ENCODE measurements at places on chromosomes 2 and 18.

- no peak for DNase-seq
These were observed 3.5 kb upstream of the CROCC2 start for GRCh38 chr2:240902615-240903041.

DNA sequence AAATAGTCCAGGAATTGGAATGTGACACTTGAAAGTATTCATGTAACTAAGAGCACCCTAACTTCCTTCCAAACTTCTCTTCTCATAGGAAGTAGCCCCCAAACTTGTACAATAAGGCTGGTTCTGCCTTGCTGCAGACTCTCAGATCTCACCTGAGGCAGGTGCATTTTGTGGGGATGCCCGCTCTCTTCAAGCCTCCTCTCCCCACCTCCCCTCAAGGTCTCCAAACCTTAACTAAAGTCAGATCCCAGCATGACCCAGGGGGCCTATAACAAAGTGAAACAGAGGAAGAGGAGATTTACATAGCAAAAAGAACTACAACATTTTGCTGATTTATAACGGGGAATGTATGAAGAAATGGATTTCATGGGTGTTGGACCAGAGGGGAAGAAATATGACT lies 23.6 kb downstream of the CDKL4 start:
- no peak for DNase-seq

DNA sequence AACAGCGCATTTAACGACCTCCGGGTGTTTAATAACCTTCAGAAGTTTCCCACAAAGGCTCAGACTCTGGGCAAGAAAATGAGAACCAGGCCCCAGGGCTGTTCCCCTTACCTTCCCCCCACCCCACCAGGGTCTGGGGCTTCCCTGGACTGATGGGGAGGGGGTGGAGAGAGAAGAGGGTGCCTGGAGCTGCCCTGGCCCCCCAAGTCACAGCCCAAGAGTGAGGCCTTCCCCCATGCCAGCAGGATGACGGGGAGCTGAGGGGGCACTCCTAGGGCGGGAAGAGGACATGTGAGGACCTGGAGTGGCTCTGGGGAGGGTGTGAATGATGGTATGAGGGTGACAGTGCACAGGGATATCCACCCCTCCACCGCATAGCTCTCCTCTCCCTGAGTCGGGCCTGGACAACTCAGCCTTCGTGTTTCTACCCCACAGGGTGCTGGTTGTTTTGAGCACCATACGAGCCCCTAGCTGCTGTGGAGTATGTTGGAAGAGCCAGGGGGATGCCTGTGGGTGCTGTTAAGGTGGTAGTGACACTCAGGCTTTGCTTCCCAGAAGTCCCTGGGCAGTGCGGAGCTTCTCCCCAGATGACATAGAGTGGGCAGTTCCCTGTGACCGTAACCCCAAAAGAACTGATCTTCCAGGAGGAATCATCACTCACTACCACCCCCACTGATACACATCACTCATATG lies 3.9 kb downstream of the PKDCC start:
- DNase-seq = no peak

GRCh38 chr18:44723411-44723810 lies 42.7 kb downstream of the SETBP1 start:
- no peak for DNase-seq

GRCh38 chr18:77262643-77263465 lies 13.2 kb downstream of the GALR1 start:
- DNase-seq = no peak

DNA sequence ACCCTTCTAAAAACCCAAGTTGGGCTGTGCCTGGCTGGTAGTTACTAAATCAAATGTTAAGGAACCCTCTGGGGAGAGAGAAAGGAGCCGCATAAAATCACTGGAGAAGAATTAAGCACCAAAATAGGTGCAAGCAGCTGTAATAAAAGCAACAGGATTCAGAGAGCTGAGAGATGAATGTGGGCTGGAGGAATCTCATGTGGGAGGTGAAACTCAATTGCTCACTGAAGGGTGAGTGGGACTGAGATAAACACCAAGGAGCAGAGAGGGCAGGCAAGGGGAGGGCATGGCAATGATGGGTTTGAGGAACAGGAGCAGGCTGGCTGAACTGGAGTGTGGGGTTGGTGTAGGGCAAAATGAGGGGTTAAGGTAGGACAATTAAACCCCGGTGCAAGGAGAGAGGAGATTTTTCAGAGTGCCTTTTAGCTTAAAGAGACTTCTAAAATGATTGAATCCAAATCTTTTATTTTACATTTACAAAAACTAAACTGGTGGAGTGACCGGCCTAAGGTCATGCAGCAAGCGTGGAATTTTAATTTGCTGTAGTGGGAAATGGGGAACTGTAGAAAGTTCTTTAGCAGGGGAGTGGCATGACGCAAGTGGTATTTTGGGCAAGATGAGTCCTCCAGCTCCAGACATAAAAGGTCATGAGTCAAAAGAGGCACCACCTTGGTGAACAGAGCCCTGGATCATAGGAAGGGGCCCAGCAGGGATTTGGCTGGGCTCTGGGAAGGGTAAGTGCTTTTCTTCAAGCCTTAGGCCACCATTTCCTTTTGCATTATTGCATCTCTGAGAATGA lies 10.5 kb downstream of the PLB1 start:
- DNase-seq = no peak

GRCh38 chr2:158559252-158559651 lies 102.5 kb downstream of the PKP4 start:
- no peak for DNase-seq

GRCh38 chr2:214193943-214194342 lies 216.9 kb upstream of the VWC2L start:
- DNase-seq = no peak

GRCh38 chr2:7281231-7282201 lies 364.3 kb downstream of the RNF144A start:
- no peak for DNase-seq

- no peak for DNase-seq
These were observed 1.1 kb downstream of the EFHD1 start for GRCh38 chr2:232634206-232635150.

DNA sequence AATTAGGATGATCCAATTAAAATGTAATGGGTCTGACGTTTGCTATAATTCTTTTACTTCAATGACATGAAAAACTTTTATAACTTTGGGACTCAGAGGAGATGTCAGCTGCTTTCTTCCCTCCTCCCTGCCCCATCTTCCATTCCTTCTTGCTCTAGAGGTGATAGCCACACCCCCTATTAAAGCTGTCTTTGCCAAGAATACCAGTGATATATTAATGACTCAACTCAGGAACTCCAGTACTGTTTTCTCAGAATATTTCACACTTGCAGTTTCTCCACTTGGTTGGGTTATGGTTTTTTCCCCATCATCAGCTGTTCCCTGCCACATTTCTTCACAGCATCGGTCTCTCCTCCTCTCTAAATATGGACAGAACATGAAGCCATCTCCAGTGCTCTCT lies 184.0 kb downstream of the KCNE4 start:
- DNase-seq = no peak

- no peak for DNase-seq
These were observed 326.9 kb downstream of the SLC4A3 start for GRCh38 chr2:219954331-219954730.

DNA sequence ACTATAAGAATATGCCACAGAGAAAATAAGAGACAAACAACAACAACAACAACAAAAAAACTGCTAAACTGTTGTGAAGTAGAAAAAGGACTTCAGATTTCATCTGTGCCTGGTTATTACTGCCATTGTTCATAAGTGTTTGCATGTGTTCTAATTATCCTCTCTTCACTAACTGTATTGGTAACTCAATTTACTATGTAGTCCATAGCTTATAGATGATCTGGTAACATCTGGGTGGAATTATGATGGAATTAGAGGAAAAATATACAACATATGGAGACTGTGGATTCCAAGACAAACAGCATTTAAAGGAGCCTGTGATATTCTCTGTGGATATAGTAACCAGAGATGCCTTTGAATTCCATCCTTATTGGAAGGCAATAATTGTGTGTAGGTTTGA lies 1891.5 kb upstream of the PIK3C3 start:
- DNase-seq = no peak
